ENCODE measurements at places on chromosomes 16 and 17.
A peak's percentile ranks its signal among the peaks of the same experiment; 100 is the strongest.

GRCh38 chr17:37470181-37470580 is 19.5 kb upstream of the DUSP14 start:
- no peak for DNase-seq

GRCh38 chr16:10576390-10577304 is 3.8 kb downstream of the EMP2 start:
- DNase-seq: no peak

GRCh38 chr16:55563797-55564196 is 2.7 kb upstream of the CAPNS2 start:
- no peak for DNase-seq

- DNase-seq: no peak
Measured at GRCh38 chr16:17605784-17606183, 135.0 kb upstream of the XYLT1 start.

GRCh38 chr17:16989230-16989952 is 17.5 kb upstream of the TNFRSF13B start:
- DNase-seq: peak; percentile 56

- no peak for DNase-seq
Measured at GRCh38 chr16:46782320-46782719, 34.2 kb upstream of the MYLK3 start.

GRCh38 chr17:15885770-15886169 is 59.2 kb upstream of the ADORA2B start:
- DNase-seq: peak; percentile 45

GRCh38 chr16:56181401-56181800 is 9.9 kb upstream of the GNAO1 start:
- no peak for DNase-seq

GRCh38 chr17:57945996-57946797 is 9.0 kb downstream of the CUEDC1 start:
- no peak for DNase-seq

DNA sequence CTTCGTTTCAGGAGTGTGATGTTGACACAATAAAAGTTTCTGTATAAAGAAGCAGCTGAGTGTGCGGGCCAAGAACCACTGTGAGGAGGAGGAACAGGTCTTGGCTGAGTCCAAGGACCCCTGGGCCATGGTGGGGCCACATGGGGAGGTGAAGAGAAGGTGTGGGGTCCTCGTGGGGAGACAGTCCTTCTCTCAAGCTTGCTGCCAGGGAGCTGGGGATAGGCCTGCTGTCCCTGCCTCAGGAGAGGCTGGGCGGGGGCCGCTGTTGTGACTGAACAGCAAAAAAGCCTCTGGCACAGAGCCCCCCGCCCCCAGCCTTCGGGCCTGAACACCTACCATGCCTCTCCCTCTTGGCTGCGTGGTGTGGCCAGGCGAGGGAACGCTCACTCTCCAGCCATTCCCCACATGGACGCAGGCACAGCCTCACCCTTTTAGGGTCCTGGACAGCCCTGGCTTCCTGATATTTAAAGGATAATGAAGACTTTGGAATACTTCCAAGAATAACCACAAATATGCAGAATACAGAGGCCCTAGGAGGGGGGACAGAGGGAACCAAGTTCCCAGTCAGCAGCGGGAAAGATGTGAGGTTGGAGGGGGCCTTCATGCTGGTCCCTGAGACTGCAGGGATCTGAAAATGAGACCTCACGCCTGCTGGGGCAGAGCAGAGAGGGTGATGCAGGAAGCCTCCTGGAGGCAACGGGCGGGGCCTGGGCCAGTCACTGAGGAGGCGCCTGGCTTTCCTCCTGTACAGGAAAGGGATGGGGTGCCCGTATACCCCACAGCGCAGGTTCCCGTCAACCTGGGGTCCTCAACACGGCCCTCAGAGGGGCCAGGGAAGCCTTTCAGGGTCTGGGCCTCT is 100.0 kb upstream of the CREBBP start:
- no peak for DNase-seq

DNA sequence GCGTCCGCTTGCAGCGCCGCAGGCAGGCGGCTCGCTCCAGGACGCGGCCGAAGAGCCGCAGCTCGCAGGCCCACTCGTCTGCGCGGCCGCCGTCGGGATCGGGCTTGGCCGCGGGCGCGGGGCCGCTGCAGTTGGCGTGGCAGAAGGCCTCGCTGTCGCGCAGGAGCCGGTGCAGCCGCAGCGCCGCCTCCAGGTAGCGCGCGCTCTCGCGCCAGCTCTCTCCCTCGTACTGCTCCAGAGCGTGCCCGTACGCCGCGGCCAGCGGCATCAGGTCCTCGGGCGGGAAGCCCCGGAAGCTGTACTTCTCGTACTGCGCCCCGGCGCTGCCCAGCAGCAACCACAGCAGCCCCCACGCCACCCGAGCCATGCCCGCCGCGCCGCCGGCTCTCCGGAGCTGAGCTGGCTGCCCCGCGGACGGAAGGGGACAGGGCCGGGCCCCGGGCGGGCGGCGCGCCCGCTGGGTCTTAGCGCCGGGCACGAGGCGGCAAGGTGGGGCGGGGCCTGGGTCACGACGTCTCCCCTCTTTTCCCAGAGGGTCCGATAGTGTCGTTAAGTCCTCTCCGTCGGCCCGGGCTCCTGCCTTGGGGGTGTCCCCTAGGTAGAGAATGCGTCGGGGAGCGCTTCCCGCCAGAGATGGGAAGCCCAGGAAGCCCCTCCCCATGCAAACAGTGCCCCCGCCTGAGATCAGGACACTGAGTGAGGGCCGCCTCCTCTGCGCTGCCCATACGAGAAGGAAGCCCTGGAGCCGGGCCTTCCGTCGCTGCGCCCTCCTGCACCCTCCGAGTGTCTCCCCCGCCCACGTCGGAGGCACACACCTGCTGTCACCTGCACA is at the start of gene P3H4:
Gene P3H4, minus strand, starts transcription at position 401 of the 832 bp plus-strand sequence. Its CDS starts 34 bp downstream, at position 367.
- peak; percentile 57 for DNase-seq

DNA sequence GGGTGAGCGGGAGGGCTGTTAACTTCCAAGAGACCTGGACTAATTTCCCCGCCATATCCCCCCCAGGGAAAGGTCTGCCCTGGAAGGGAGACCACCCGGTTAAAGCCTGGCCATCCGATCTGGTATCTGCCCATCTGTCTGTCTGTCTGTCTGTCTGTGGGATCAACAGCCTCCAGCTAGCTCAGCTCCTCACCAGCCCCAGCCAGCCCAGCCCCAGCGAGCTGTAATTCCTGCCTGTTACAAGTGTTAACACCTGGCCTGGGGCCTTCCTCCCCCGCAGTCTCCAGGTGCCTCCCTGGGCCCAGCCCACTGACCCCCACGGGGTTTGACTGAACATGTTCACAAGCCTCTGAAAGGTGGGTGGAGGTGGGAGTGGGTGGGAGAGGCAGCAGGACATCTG is 4.0 kb downstream of the WNT3 start:
- no peak for DNase-seq

DNA sequence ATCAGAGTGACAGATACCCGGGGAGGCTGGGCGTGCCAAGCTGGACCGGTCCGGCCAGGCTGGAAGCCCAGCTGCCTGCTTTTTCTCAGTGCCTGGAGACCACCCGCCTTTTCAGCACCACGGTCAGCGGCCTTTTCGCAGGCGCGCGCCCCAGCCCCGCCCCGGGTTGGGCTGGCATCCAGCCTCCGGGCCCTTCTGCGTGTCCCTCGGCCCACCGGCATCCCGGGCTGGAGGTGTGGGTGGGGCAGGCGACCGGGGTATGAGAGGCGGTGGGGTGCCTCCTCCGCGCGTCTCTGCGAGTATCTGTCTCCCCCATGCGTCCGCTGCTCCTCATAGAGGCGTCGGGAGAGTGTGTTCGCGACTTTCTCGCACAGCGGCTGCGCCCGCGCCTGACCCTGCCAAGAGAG is 102.5 kb downstream of the MRM1 start:
- peak; percentile 15 for DNase-seq

DNA sequence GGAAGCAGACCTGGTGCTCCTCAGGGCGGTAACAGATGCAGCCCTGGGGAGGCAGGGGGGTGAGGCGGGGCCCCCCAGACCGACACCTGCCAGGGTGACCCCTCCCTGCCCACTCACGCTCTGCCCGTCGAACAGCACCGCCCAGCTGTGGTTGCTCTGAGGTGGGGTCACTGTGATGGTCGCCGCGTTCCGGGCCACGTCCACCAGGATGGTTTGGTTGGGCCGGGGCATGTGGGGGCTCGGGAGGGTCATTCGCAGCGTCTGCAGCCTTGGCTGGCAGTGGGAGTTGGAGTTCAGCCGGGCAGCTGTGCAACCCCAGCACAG is 692 bp downstream of the BRICD5 start:
- DNase-seq: no peak

- no peak for DNase-seq
Measured at GRCh38 chr17:42153919-42154742, 658 bp downstream of the RAB5C start.

GRCh38 chr16:72530434-72530833 is 358.5 kb upstream of the PMFBP1 start:
- DNase-seq: peak; percentile 1

Measured in activated CD4-positive, alpha-beta T cell treated with anti-CD3 and anti-CD28 coated beads, Interleukin-2, Interleukin-4, amounts not matched to agents 100 ng/mL and 50 ng/mL, durations not matched to agents 16 hours and 8 hours (primary cell).